Common myeloid progenitor, CD34-positive (primary cell): ENCODE measurements at places on chromosomes 7 and 10.

DNA sequence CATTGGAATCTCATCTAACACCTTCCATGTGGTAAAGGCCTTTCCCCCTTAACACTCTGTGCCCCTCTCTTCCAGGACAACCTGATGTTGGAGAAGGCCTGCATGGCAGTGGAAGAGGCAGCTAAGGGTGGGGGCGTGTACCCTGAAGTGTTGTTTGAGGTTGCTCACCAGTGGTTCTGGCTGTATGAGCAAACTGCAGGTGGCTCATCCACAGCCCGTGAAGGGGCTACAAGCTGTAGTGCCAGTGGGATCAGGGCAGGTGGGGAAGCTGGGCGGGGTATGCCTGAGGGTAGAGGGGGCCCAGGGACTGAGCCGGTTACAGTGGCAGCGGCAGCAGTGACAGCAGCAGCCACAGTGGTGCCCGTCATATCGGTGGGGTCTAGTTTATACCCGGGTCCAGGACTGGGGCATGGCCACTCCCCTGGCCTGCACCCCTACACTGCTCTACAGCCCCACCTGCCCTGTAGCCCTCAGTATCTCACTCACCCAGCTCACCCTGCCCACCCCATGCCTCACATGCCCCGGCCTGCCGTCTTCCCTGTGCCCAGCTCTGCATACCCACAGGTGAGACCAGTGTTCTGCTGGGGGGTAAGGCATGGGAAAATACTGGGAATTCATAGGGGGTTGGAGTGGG, 12.4 kb downstream of the NDST2 start:
- DNase-seq: no peak
- H3K27ac ChIP-seq: no peak overlapping the region
- H3K27me3 ChIP-seq: no peaks in the 10 kb centered on the region
- H3K4me1 ChIP-seq: no peaks in the 10 kb centered on the region
- H3K36me3 ChIP-seq: peaks cover 88% of the 10 kb centered on the region

- no peak for DNase-seq
- H3K27me3 ChIP-seq: no peaks in the 10 kb centered on the region
- H3K4me1 ChIP-seq: peaks cover 17% of the 10 kb centered on the region
- H3K4me3 ChIP-seq: no peak overlapping the region
These were observed 53.1 kb downstream of the PTEN start for GRCh38 chr10:87916515-87916914.

DNA sequence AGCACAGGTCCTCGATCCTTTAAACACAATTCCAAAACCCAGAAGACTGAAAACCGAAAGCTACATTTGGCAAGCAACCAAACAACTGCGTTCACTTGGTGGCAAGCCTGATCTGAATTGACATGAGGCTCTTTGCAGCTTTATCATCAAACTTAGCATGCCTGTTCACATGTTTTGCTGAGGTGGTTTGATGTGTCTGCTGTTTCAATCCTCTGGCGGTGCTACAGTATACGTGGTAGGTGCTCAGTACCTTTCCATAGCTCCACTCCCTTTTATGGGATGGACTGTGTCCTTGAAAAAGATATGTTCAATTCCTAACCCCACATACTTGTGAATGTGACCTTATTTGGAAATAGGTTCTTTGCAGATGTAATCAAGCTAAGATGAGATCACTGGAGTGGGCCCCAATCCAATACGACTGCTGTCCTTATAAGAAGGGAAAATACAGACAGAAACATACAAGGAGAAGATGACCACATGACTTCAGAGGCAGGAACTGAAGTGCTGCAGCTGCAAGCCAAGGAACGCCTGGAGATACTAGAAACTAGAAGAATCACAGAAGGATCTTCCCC, 33.4 kb downstream of the CCDC6 start:
- H3K27me3 ChIP-seq: no peaks in the 10 kb centered on the region
- no peak overlapping the region for H3K27ac ChIP-seq
- no peak overlapping the region for H3K4me3 ChIP-seq
- H3K36me3 ChIP-seq: no peaks in the 10 kb centered on the region

DNA sequence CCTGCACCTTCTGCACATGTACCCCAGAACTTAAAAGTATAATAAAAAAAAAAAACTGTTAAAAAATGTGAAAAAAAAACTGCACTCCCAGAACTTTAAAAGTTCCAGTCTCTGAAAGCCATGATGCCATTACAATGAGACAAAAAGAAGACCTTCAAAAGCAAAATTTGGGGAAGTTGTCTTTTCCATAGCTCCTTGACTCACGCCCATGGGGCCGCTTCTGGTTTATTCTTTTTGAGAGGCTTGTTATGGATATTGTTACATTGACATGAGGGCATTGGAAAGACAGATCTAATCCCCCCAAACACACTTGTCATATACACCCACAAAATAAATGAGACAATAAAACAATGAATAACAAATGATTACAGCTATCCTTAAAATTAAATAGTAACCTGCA, 798 bp downstream of the BLNK start:
- no peaks in the 10 kb centered on the region for H3K36me3 ChIP-seq
- H3K27ac ChIP-seq: no peak overlapping the region
- H3K27me3 ChIP-seq: no peaks in the 10 kb centered on the region
- no peak for DNase-seq
- H3K4me3 ChIP-seq: no peak overlapping the region
